ENCODE measurements at places on chromosomes 1 and 21.

- DNase-seq = no peak
- peaks cover 2% of the 10 kb centered on the region for H3K27me3 ChIP-seq
- H3K27ac ChIP-seq = no peak overlapping the region
- peaks cover 30% of the 10 kb centered on the region for H3K4me1 ChIP-seq
- H3K36me3 ChIP-seq = no peaks in the 10 kb centered on the region
Observed at GRCh38 chr1:7485826-7486225, 285.3 kb upstream of the VAMP3 start.

DNA sequence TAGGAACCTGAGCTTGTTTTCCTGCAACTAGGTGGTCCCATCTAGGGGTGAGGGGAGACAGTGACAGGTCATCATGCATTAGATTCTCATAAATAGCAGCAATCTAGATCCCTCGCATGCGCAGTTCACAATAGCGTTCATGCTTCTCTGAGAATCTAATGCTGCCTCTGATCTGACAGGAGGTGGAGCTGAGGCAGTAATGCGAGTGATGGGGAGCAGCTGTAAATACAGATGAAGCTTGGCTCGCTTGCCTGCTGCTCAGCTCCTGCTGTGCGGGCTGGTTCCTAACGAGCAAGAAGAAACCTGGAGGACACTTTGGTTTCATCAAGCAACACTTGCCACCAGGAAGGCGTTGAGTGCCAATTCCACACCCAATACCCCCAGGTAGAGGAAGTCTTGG is 95.1 kb upstream of the OLIG2 start:
- no peak overlapping the region for H3K27ac ChIP-seq
- H3K4me1 ChIP-seq = peaks cover 6% of the 10 kb centered on the region
- H3K27me3 ChIP-seq = peaks cover 7% of the 10 kb centered on the region
- DNase-seq = peak; percentile 16

DNA sequence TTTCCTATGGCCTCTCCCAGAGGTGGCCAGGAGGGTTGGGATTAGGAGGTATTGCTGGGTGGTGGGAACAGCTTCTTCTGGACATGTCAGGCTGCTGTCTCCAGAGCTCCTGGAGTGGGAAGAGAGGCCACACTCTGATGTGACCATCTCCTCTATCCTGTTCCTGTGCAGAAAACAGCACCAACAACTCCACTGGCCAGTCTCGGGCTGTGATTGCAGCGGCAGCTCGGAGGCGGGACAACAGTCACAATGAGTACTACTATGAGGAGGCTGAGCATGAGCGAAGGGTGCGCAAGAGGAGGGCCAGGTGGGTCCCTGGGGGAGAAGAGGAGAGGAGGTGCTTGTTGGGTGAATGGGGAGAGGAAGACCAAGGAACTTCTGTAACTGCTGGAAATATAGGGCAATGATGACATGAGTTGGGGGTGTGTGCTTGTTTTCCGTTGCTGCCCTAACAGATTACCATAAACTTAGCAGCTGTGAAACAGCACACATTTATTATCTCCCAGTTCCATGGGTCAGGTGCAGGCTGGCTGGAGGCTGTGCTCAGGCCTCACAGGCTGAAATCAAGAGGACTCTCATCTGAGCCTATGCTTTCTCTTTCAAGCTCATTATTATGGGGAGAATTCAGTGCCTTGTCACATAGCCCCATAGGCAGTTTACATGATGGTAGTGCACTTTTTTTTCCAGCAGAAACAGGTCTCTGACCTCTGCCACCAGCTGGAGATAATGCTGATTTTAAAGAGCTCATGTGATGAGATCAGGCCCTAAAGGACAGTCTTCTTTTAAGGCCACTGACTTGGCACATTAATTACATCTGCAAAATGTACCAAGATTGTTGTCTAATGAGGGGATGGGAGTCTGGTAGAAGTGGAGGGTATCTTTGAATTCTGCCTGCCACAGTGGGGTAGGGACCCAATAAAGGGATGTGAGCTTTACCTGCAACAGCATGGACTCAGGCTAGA is 20.8 kb downstream of the VANGL2 start:
- no peaks in the 10 kb centered on the region for H3K4me1 ChIP-seq
- no peak overlapping the region for H3K4me3 ChIP-seq
- no peak overlapping the region for H3K27ac ChIP-seq
- H3K36me3 ChIP-seq = peaks cover 64% of the 10 kb centered on the region

GRCh38 chr1:153655333-153655732 is 3.2 kb upstream of the SNAPIN start:
- DNase-seq = no peak
- no peaks in the 10 kb centered on the region for H3K36me3 ChIP-seq
- H3K27ac ChIP-seq = no peak overlapping the region
- H3K4me3 ChIP-seq = no peak overlapping the region
- H3K27me3 ChIP-seq = no peaks in the 10 kb centered on the region

- DNase-seq = peak; percentile 76
- H3K4me3 ChIP-seq = no peak overlapping the region
- H3K27ac ChIP-seq = peak overlapping the region; percentile 22
- H3K36me3 ChIP-seq = no peaks in the 10 kb centered on the region
- H3K27me3 ChIP-seq = no peaks in the 10 kb centered on the region
- peaks cover 2% of the 10 kb centered on the region for H3K4me1 ChIP-seq
Observed at GRCh38 chr1:112762541-112763500, 47.7 kb upstream of the PPM1J start.

- H3K27ac ChIP-seq = peak overlapping the region; percentile 47
- H3K36me3 ChIP-seq = peaks cover 10% of the 10 kb centered on the region
- DNase-seq = no peak
- no peak overlapping the region for H3K4me3 ChIP-seq
Observed at GRCh38 chr1:54355931-54356679, 50.1 kb downstream of the SSBP3 start.

DNA sequence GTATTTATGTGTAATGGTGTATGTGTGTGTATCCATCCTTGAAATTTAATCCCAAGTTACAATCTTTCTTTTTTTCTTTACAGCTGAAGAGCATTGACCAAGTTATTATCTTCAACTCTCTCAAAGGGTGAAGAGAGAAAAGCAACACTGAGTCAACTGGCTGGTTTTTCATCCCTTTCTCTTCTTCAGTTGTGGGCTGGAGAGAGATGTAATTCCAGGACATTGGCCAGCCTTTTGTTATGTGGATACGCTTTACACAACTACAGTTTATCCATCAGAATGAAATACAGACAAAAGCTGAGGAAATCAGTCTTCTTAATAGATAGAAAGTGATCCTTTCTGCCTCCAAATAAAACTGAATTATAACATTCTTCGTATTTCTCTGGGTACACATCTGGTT is 357.0 kb upstream of the NCAM2 start:
- H3K27me3 ChIP-seq = no peaks in the 10 kb centered on the region
- H3K4me3 ChIP-seq = no peak overlapping the region
- H3K36me3 ChIP-seq = no peaks in the 10 kb centered on the region
- DNase-seq = peak; percentile 15

GRCh38 chr21:41600116-41600515 is 92.2 kb upstream of the TMPRSS2 start:
- no peak overlapping the region for H3K4me3 ChIP-seq
- H3K27ac ChIP-seq = no peak overlapping the region
- H3K27me3 ChIP-seq = no peaks in the 10 kb centered on the region

GRCh38 chr1:64006276-64007051 is 197.0 kb upstream of the UBE2U start:
- no peaks in the 10 kb centered on the region for H3K27me3 ChIP-seq
- H3K4me3 ChIP-seq = no peak overlapping the region
- peaks cover 2% of the 10 kb centered on the region for H3K4me1 ChIP-seq
- no peak for DNase-seq

Data from muscle of leg (tissue), 16 donors.